ENCODE measurements at places on chromosomes 1 and 21.

- H3K36me3 ChIP-seq = peaks cover 2% of the 10 kb centered on the region
- no peak overlapping the region for H3K27ac ChIP-seq
- H3K27me3 ChIP-seq = peaks cover 51% of the 10 kb centered on the region
- H3K4me3 ChIP-seq = no peak overlapping the region
Measured at GRCh38 chr1:37761416-37762095, 3.4 kb downstream of the EPHA10 start.

DNA sequence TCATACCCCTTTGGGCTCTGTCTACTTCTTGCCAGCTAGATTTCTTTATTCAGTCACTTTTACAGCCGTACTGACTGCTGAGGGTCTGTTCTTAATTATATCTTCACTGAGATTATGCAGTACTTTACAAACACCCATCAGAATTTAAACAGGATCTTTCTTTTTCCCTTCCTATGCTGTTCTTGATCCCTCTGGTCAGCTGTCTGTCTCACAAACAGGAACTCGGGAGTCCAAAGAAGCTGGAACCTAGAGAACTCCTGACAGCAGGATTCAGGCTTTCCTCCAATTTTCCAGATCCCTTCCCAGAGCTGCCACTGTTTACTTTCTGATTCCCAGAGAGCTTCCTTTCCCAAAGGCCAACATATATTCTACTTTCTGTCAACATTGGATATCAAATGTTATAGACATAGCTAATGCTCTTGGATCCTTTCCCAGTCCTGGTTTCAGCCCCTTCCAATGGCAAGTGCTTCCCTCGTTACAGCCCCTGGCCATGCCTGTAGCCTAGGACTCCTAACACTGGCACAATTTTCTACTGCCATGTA lies 59.5 kb downstream of the ATP2B4 start:
- no peak for DNase-seq
- no peak overlapping the region for H3K4me3 ChIP-seq
- H3K27ac ChIP-seq = no peak overlapping the region
- no peaks in the 10 kb centered on the region for H3K27me3 ChIP-seq

- no peak for DNase-seq
- peak overlapping the region; percentile 58 for H3K4me3 ChIP-seq
- peak overlapping the region; percentile 92 for H3K27ac ChIP-seq
- H3K36me3 ChIP-seq = peaks cover 72% of the 10 kb centered on the region
- H3K4me1 ChIP-seq = peaks cover 64% of the 10 kb centered on the region
Measured at GRCh38 chr1:226069811-226070489, 7.4 kb downstream of the H3-3A start.

DNA sequence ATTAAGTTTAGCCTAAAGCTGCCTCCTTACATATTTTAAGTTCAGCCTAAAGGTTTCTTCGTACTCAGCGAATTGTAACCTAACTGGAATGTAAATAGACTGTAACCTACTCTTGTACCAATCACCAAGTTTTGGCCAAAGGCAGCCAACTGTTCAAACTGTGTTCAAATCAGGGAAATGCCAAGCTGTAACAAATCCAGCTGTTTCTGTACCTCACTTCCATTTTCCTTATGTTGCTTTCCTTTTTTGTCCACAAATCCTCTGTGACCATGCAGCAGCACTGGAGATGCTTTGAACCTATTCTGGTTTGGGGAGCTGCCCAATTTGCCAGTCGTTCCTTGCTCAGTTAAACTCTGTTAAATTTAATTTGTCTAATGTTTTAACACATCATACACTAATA lies 3.2 kb upstream of the APOBEC4 start:
- peaks cover 2% of the 10 kb centered on the region for H3K27me3 ChIP-seq
- peaks cover 28% of the 10 kb centered on the region for H3K4me1 ChIP-seq
- no peaks in the 10 kb centered on the region for H3K36me3 ChIP-seq
- no peak for DNase-seq
- H3K4me3 ChIP-seq = no peak overlapping the region

GRCh38 chr1:44884746-44885145 lies 41.7 kb upstream of the PTCH2 start:
- no peak for DNase-seq
- no peak overlapping the region for H3K4me3 ChIP-seq
- H3K27me3 ChIP-seq = no peaks in the 10 kb centered on the region

DNA sequence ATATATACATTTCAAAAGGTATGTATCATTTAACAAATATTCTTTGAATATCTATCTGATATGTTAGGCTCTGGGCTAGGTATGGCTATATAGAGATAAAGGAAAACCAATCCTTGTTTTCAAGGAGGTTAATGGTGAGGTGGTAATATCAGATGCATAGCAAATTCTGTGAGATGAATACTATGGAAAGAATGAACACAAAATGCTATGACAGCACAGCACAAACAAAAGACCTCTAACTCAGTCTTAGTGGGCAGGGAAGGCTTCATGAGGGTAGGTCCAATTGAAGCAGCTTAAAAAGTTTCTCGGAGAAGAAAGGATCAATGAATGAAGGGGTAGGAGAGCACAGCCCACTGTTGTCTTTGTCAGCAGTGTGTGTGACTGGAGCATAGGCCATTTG lies 27.2 kb downstream of the FASLG start:
- H3K27me3 ChIP-seq = peaks cover 3% of the 10 kb centered on the region
- H3K4me1 ChIP-seq = peaks cover 11% of the 10 kb centered on the region
- H3K36me3 ChIP-seq = no peaks in the 10 kb centered on the region
- H3K27ac ChIP-seq = no peak overlapping the region

GRCh38 chr1:13482600-13482999 lies 31.2 kb downstream of the LRRC38 start:
- DNase-seq = no peak
- H3K4me1 ChIP-seq = peaks cover 11% of the 10 kb centered on the region
- H3K4me3 ChIP-seq = no peak overlapping the region

- no peak for DNase-seq
- no peak overlapping the region for H3K4me3 ChIP-seq
- H3K27me3 ChIP-seq = no peaks in the 10 kb centered on the region
Measured at GRCh38 chr1:198927129-198927528, 288.3 kb downstream of the PTPRC start.

- H3K4me3 ChIP-seq = no peak overlapping the region
- H3K27ac ChIP-seq = no peak overlapping the region
- H3K4me1 ChIP-seq = peaks cover 4% of the 10 kb centered on the region
- H3K36me3 ChIP-seq = no peaks in the 10 kb centered on the region
- H3K27me3 ChIP-seq = peaks cover 2% of the 10 kb centered on the region
Measured at GRCh38 chr1:153697191-153698019, 18.9 kb downstream of the NPR1 start.

- H3K36me3 ChIP-seq = peaks cover 39% of the 10 kb centered on the region
- H3K4me3 ChIP-seq = peak overlapping the region; percentile 99
- peaks cover 3% of the 10 kb centered on the region for H3K27me3 ChIP-seq
- no peak for DNase-seq
Measured at GRCh38 chr1:205746757-205747412, 3.1 kb downstream of the NUCKS1 start.

DNA sequence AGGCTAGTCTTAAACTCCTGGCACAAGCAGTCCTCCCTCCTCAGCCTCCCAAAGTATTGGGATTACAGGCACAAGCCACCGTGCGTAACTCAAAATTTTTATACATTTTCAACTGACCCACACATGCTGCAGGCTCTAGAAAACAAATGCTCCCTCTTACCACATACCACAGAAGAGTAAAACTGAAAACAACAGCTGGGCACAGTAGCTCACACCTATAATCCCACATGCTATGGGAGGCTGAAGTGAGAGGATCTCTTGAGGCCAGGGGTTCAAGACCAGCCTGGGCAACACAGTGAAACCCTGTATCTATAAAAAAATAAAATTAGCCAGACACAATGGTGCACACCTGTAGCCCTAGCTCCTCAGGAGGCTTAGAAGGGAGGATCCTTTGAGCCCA lies 56.7 kb downstream of the AKT3 start:
- no peaks in the 10 kb centered on the region for H3K27me3 ChIP-seq
- H3K4me3 ChIP-seq = no peak overlapping the region
- H3K36me3 ChIP-seq = peaks cover 6% of the 10 kb centered on the region
- H3K4me1 ChIP-seq = peaks cover 33% of the 10 kb centered on the region
- no peak overlapping the region for H3K27ac ChIP-seq

GRCh38 chr1:54081306-54082270 lies 28.2 kb downstream of the TCEANC2 start:
- peak; percentile 67 for DNase-seq
- H3K27ac ChIP-seq = no peak overlapping the region
- H3K4me1 ChIP-seq = peaks cover 14% of the 10 kb centered on the region
- H3K27me3 ChIP-seq = no peaks in the 10 kb centered on the region
- H3K36me3 ChIP-seq = peaks cover 2% of the 10 kb centered on the region
- no peak overlapping the region for H3K4me3 ChIP-seq

All from activated naive CD8-positive, alpha-beta T cell treated with anti-CD3 and anti-CD28 coated beads, Interleukin-2, amount 50 U/mL, for 24 hours (primary cell).